Fibroblast of villous mesenchyme (primary cell): ENCODE measurements at places on chromosomes 5 and 9.

DNA sequence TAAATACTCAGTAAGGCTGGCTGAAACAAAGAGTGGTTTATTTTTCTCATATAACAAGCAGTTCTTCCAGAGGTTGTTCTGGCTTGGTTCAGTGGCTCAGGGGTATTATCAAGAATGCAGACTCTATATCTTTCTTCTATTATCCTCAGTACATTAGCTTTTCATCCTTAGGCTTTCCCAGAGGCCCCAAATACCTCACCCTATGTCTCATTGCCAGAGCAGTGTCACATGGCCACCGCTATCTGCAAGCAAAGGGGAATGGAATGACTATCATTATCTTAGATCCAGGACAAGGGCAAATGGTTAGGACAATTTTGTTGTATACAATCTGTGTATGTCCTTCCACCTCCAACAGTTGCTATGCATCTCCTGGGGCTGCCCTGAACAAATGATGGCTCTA is 69.0 kb upstream of the SNX2 start:
- no peak for DNase-seq

DNA sequence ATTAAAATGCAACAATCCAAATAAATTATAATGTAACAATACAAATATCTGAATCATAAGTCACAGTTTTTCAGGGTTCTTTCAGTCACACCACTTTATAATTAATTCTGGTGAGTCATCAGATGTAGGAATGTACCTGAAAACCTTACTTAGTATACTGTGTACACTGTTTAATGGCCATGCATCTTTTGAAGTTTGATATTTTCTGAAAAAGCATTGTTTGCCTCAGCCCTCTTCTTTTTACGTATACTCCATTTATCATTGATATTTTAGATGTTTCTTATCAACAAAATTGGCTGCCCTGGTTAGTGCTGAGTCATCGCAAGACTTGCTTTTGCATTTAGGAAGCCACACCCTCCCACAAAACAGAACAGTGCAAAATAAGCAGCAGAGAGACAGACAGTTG is 218.6 kb downstream of the PJA2 start:
- peak; percentile 71 for DNase-seq

- DNase-seq = no peak
Measured at GRCh38 chr9:138099803-138100598, 222.4 kb downstream of the CACNA1B start.

- DNase-seq = no peak
Measured at GRCh38 chr5:118906947-118907346, 81.4 kb downstream of the DTWD2 start.

- no peak for DNase-seq
Measured at GRCh38 chr5:41670854-41671479, 160.6 kb upstream of the PLCXD3 start.

GRCh38 chr9:121268598-121268850 is 562 bp downstream of the GSN start:
- no peak for DNase-seq
